ENCODE measurements at places on chromosomes 6 and 20.

GRCh38 chr6:83885984-83886383, 26.5 kb downstream of the CYB5R4 start:
- no peak for DNase-seq

DNA sequence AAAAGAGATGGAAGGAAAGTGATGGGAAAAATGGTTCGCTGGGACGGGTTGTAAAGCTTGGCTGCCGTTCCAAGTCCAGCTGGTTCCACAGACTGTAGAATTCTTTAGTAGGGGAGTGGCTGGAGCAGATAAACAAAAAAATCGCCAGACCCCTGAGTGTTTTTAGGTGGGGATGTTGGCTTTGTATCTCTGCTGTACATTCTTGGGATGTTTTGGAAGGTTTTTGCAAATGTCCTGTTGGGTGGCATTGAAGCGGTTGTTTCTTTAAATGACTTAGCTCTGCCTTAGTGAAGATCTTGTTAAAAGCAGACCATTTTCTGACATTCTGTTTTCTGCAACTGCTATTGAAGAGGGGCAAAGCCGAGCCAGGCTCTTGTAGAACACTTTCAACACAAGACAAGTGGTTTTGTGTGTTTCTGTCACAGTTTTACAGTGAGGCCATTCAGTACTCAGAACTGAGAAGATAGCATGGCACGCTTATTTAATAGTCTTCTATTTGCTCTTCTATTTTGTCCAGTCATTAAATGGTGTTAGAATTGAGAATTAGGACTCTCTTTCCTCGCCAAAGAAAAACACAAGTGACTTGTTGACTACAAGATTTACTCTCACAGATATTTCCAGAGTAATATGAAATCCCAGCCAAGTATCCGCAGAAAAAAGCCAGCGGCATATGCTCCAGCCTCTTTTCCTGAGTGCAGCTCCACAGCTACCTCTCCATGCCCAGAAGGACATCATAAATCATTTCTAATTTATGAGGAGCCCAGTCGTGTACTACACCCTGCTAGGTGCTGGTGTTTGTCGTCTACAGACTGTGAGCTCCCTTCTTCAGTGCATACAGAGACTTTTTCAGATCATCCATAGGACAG, 65.8 kb downstream of the PHACTR2 start:
- DNase-seq, result no peak

- DNase-seq, result no peak
Measured at GRCh38 chr20:14384416-14385175, 47.2 kb upstream of the FLRT3 start.

GRCh38 chr6:39797751-39798150, 5.6 kb downstream of the DAAM2 start:
- no peak for DNase-seq

DNA sequence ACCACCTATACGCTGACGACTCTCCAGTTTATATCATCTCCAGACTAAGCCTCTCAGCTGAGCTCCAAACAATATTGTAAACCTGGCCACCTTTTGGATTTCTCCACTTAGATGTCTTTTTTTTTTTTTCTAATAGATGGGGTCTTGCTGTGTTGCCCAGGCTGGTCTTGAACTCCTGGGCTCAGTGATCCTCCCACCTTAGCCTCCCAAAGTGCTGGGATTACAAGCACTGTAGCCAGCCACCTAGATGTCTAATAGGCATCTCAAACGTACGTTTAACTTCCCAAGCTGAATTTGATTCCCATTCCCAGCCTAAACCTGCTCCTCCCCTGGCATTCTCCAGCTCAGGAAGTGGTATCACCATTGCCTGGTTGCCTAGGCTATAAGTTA, 5.2 kb downstream of the DDR1 start:
- no peak for DNase-seq

DNA sequence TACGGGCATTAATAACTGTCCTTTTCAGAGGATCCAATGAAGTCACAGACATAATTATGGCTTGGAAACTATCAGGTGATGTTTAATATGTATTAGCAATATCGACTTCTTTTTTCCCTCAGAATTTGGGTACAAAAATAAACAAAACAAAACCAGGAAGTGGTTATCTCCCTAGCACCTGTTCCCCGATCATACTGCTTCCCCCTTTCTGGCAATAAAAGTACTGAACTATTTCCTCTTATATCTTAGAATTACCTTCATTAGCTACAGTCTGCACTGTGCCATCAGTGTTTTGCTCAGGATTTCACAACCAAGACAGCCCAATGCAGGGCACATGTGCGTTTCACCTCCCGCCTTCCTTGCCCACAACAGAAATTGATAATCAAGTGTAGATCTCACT, 216.9 kb upstream of the BTBD3 start:
- DNase-seq, result no peak

- DNase-seq, result no peak
Measured at GRCh38 chr20:8089668-8090067, 42.4 kb upstream of the PLCB1 start.

- DNase-seq, result no peak
Measured at GRCh38 chr20:36736451-36737182, 9.3 kb downstream of the NDRG3 start.

Data from T47D (cell line).